Activated T-cell treated with anti-CD3 and anti-CD28 coated beads for 48 hours (primary cell): ENCODE measurements at places on chromosomes 2 and 18.

DNA sequence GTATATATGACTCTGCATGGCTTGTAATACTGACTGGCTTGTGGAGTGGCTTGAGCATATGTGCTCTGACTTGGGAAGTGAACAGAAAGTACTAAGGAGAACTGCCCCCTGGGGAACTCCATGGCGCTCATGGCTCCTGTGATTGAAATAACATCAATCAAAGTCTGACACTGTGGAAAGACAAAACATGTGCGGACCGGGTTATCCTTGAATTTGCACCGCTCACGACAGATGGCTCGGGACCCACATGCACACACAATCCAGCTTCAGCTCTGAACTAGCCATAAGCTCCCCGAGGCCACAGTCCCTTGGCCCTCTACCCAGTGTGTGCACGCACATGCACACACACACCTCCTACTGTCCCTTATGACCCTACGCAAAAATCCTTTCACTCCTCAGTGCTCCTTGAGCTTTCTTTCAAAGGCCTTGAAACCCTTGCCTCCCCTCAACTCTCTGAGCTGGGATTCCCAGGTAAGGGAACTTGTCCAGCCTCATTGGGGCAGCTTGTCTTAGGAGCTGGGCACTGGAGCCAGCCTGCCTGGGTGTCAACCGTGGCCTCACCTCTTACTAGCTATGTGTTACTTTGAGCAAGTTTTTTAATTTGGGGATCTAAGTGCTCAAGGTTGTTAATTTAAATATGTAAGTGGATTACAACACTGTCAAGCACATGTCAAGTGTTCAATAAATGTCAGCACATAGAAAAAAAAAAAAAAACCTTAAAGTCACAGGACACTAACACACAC lies 43.6 kb downstream of the MRPS5 start:
- DNase-seq = no peak

DNA sequence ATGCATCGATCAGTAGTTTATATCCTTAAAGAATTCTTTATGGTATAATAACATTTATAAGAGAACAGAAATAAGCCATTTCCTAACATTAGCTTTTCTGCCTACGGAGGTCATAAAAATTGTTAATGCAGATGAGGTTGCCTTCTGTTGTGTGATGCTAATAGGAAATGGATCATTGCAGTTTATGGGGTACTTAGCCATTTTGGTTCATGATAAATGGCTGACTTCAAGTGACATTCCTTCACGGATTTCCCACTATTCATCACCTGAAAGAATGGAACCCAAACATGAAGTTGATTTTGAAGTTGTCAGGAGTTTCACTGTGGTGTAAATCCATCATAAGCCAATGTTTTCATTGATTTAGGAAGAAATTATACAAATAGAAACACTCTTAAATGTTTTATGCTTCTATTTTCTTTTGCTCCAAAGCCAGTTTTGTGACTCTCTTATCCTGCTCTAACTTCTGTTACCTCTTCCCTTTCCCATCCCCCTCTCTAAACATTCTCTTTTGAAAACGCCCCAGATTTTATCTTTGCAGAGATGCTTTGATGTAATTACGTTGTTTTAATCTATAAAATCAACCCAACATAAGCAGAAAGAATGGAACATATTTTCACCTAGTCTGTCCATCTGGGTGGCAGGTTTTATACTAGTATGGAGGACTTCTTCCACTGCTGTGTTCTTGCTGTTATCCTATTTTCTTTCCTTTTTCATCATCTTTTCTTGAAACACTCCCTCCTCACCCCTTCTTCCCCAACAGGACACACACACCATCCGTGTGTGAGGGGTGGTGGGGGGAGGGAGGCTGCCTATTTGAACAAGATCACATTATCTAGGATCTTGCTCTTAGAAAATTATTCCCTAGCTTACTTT lies 58.2 kb downstream of the GREB1L start:
- DNase-seq = no peak

DNA sequence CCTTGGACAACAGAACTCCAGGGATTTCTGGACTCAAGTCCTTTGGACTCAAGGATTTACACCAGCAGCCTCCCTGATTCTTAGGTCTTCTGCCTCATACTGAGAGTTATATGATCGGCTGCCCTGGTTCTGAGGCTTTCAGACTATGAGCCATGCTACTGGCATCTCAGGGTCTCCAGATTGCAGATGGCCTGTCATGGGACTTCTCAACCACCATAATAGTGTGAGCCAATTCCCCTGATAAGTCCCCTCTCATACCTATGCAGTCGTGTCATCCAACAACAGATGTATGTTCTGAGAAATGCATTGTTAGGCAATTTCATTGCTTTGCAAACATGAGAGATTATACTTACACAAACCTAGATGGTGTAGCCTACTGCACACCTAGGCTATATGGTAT lies 61.4 kb upstream of the MSTN start:
- no peak for DNase-seq

DNA sequence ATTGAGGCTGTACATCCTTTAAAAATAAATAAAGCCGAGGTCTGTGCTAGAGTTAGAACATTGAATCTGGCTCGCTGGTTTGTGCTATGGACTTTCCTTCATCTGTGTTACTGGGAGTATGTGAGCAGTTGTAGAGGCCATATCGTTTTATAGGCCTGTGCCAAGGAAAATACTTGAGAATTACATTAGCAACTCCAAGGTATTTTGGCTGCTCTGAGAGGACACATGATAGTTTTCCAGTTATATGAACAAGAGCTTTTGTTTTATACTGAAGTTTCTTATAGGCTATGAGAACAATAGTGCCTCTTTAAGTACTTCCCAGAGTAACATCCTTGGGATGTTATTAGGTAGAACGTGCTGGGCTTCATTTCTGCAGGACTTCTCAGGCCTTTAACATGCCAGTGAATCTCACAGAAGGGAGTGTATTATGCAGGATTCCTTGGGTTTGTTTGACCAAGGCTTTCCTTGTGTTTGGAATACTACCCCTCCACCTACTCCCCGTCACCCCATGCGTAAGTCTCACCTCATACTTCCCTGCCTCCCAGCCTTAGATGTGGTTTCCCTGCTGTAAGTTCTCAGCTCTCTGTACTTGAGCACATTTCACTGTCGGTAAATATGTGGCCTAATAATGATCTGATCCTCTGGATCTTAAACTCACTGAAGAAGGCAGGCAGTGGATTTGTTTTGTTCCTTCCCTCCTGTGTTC lies 21.0 kb downstream of the TCF7L1 start:
- no peak for DNase-seq

- no peak for DNase-seq
Measured at GRCh38 chr2:59249441-59250306, 1008.5 kb upstream of the FANCL start.

- no peak for DNase-seq
Measured at GRCh38 chr2:14722904-14723570, 90.5 kb downstream of the LRATD1 start.

- no peak for DNase-seq
Measured at GRCh38 chr18:5515011-5515784, 28.6 kb downstream of the EPB41L3 start.

- DNase-seq = no peak
Measured at GRCh38 chr2:45856391-45857274, 205.2 kb downstream of the PRKCE start.

DNA sequence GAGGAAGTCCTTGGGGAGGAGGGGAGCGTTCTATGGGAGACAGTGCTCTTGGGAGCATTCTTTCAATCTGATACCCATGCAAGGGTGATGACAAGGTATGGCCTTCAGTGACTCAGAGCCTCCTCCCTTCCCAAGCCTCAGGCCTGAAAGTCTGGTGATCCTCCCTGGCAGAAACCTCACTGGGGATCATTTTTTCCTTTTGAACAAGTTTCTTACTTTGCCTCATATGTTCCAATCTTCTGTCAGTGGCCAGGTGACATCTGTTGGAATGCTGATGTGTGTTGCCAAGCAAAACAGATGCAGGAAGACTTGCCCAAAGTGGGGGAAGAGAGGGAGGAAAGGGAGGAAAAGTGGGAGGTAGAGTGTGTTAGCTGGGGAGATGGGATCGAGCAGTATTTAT lies 224.8 kb downstream of the NEDD4L start:
- no peak for DNase-seq

DNA sequence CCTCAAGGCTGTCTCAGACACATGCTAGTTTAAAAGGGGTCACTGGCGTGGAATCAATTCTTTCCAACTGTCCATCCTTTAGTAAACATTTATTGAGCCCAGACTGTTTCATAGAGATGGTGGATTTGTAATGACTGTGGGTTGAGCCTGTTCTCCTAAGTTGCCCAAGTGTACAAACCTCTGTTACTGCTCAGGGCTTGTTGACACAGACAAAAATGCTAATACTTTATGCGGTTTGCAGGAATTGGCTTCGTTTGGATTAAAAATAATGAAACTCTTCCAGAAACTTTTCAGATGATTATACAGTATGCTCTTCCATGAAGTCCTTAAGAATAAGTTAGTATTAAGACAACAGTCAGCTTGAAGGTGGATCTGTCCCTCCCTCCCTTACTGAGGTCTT lies 83.6 kb upstream of the MGAT5 start:
- DNase-seq = no peak

DNA sequence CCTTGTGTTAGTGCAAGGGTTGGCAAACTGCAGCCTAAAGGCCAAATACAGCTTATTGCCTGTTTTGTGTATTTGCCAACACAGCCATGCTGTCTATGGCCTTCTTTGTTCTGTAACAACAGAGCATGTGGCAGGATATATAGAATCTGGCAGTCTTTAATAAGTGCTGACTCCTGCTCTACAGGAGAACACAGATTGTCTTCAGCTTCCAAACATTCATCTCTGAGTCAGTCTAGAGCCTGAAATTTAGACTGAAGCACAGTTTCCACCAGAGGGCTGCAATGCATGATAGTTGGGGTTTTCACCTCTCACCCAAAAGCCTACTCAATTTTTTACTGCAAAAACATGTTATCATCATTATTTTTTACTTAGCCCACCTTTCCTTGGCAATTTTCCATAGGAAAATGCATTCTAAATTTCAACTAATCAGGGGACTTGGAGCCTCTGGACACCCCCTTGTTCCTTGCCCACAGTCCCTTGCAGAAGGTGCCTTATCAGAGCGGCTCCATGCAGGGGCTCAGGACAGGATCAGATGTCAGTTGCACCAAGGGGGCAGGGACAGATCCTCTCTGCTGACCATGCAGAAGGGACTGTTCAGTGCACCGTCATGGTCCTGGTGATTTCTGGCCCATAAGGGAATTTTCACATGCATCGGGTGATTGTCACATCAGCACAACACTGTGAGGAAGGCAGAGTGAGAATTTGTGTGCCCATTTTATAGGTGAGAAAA lies 12.4 kb downstream of the IL37 start:
- DNase-seq = no peak

GRCh38 chr2:27581417-27582128 lies 1.3 kb upstream of the ZNF512 start:
- DNase-seq = no peak

- no peak for DNase-seq
Measured at GRCh38 chr2:10405448-10405847, 42.7 kb downstream of the ODC1 start.

GRCh38 chr18:2204736-2205135 lies 366.6 kb downstream of the METTL4 start:
- no peak for DNase-seq

DNA sequence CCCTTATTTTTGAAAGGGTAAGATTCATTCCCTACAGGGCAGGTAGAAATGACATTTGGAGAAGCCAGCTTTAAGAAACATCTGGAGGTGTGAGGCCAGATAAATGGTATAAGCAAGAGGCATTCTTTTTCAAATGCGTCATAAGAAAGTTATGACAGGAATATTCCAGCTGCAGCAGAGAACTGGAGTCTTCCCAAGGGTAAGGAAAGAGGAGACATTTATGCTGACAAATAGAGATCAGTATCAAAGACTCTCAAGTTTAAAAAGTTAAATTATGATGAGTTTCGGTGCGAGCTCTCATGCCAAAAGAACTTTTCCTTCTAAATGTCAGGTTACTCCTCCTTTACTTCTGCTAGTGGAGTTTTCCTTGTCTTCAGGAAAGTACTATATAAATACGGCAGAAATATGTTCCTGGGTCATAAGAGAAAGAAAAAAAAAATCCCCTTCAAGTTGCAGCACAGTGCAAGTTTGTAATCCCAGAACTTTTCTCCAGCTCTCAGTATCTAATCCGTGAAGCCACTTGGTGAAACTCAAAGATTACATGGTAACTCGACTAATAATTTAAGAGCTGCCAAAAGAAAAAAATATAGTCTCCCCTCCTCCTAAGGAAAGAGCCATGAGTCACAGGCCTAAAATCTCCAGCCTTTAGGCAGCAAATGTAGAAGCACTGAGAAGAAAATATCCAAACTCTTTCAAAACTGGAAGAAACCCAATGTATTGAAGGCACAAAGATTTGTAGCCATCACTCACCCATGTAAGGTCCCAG lies 428.1 kb downstream of the MEIS1 start:
- DNase-seq = no peak

- no peak for DNase-seq
Measured at GRCh38 chr2:30645081-30645744, 162.0 kb downstream of the CAPN13 start.

DNA sequence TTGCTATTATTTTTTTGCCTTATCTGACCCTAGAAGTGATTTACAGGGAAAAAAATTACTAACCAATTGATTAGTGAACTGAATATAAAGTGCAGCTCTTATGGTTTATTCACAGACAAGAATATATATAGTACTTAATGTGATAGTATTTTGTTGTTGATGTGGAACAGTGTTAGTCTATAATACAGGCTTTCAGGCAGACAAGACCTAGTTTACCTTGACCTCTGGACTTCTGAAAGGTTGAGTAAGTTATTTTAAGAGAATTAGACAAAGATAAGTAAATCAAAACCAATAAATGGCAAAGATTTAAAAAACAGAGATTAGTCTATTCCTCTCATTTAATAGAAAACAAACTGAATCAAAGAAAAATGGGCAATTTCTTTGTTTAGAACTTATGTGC lies 46.0 kb downstream of the SCN1A start:
- DNase-seq = no peak

DNA sequence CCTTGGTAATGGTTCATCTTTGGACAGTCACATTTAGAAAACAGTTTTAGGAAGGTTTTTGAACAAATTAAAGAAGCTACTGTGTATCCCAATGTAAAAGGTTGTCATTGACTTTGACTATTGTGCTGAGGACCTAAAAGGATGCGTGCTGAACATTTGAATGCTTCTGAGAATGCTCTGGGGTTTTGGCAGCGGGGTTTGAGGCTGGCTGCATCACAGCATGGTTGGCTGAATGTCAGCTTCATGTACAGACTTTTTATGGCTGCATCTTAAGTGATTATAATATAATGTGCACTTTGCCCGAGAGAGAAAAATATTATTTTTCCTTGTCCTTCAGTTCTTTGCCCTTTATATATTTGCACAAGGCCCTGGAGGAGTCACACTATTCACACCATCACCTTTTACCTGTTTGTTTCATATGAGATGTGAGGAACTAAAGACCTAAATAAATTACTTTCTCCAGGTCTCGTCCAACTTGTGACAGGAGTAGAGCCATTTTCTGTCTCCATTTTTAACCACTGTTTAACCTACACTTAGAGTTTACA lies 125.9 kb downstream of the CCDC85A start:
- no peak for DNase-seq
